Stimulated activated memory B cell treated with anti-CD40 and anti-IgM and Interleukin-4, amounts not matched to agents 10 μg/mL and 1 μg/mL and 100 μg/mL, for 72 hours (primary cell): ENCODE measurements at places on chromosomes 1 and 21.
A peak's percentile ranks its signal among the peaks of the same experiment; 100 is the strongest.

- no peak for ATAC-seq
These were observed 69.9 kb downstream of the ZC3H11B start for GRCh38 chr1:219542828-219543518.

GRCh38 chr1:27053977-27054753 is 41.5 kb upstream of the TENT5B start:
- no peak for ATAC-seq

- ATAC-seq: peak; percentile 60
These were observed 25.5 kb upstream of the MTMR11 start for GRCh38 chr1:149962039-149962647.

DNA sequence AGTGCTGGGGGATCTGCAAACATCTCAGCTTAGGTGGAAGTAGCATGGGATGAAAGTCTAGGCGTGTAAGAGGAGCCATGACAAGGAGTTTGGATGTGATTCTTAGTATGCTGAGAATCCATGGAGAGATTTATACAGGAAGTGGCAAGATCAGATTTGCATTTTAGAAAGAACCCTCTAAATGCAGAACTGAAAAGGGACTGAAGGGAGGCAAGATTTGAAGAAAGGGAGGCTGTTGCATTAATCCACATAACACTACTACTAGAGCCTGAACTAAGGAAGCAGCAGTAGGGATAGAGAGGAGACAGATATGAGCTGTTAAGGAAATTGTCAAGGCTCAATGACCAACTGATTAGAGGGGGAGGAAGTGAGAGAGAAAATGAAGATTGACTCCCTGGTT is 9.8 kb downstream of the C1orf74 start:
- ATAC-seq: peak; percentile 72

DNA sequence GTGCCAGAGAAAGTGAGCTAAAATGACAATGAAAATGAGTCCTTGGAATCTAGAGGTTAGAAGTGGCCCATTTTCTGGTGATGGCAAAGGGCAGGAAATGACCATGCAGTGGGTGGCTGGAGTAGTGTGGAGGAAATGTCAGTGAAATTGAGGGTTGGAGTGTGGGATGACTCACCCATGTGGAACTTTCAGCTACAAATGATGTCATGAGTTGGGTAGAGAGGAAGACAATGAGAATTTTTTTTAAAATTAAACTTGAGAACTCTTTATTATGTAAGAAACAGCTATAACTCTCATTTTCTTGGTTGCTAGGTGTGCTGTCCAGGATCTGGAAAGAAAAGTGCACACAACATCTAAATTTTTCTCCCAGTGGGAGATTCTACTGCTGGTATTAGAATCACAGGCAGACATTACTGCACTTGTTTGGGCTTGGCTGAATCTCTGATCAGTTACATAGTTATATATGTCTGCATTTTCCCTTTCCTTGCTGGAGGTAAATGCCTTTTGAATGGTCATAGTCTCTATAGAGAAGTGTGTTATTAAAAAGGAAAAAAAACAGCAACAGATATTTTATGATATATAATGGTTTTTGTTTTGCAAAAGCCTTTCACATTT is 56.8 kb upstream of the GNG12 start:
- no peak for ATAC-seq

- ATAC-seq: no peak
These were observed 22.6 kb downstream of the COL18A1 start for GRCh38 chr21:45427331-45428271.

- no peak for ATAC-seq
These were observed 78.1 kb downstream of the DDR2 start for GRCh38 chr1:162710345-162710744.

GRCh38 chr1:17097147-17097546 is 22.1 kb downstream of the PADI2 start:
- no peak for ATAC-seq
